Large intestine (tissue), 12 donors: ENCODE measurements at places on chromosomes 1 and 21. TPM values are rescaled to one million over a fixed set of nuclear protein-coding genes. Genes with fewer than 3 reads are reported as not detected.

The INSRR gene
- polyA plus RNA-seq, result 0.09 TPM

The SCP2 gene
- polyA plus RNA-seq, result 287 TPM

The SELENBP1 gene
- polyA plus RNA-seq, result 97.9 TPM

DNA sequence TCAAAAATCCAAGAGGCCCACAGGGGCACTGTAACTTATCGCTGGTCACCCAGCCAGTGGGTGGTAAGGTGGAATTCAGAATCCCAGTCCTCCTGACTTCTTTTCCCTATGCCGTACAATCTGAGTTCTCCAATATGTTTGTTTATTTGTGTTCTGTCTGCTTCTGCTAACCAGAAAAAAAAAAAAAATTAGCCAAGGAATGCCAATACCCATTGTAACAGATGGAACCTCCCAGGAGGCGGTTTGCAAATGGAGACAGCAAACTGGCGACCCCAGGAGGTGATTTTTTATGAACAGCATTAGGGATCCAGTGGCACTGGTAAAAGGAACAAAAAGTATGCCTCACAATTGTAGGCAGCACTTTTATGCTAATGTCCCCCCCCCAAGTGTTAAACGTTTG is 189.0 kb upstream of the FGGY start:
- H3K27me3 ChIP-seq, result no peaks in the 10 kb centered on the region
- peaks cover 16% of the 10 kb centered on the region for H3K4me1 ChIP-seq
- H3K27ac ChIP-seq, result no peak overlapping the region
- H3K4me3 ChIP-seq, result no peak overlapping the region
- DNase-seq, result no peak
- no peaks in the 10 kb centered on the region for H3K36me3 ChIP-seq

DNA sequence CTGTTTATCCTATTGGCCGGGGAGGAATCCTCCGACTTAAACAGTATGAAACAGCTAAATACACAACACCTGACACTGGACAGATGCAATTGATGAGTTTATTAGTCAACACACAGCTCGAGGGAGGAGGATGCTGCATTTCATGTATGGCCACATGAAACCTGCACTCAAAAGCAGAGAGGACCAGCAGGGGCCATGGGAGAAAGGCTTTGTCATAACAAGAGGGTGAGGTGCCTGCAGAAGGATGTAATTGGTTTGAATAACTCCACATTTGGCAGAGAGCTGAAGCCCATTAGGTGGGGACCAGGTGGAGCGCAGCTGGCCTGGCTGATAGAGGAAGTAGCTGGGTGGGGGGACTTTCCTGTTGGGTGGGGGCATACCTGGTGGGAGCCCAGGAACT is 599.1 kb downstream of the PTPRU start:
- no peak overlapping the region for H3K27ac ChIP-seq
- no peak for DNase-seq
- H3K27me3 ChIP-seq, result no peaks in the 10 kb centered on the region
- H3K4me3 ChIP-seq, result no peak overlapping the region
- no peaks in the 10 kb centered on the region for H3K4me1 ChIP-seq

The C8B gene
- 0.06 TPM for polyA plus RNA-seq

The FAM72A gene
- polyA plus RNA-seq, result 3.3 TPM

The MYOG gene
- 0.66 TPM for polyA plus RNA-seq

- peaks cover 8% of the 10 kb centered on the region for H3K4me1 ChIP-seq
- no peaks in the 10 kb centered on the region for H3K36me3 ChIP-seq
- peak; percentile 29 for DNase-seq
- peak within 1 kb of the TSS; percentile 49 for H3K4me3 ChIP-seq
Measured at GRCh38 chr1:180912801-180913565, at the start of gene KIAA1614. KIAA1614 (plus strand) TSS chr1:180912897; CDS start chr1:180913244, 347 bp downstream.

The PHLDA3 gene
- 9.0 TPM for polyA plus RNA-seq

- H3K36me3 ChIP-seq, result no peaks in the 10 kb centered on the region
- no peaks in the 10 kb centered on the region for H3K27me3 ChIP-seq
- peak overlapping the region; percentile 12 for H3K27ac ChIP-seq
- no peak for DNase-seq
Measured at GRCh38 chr1:27862671-27863537, 9.4 kb upstream of the THEMIS2 start.

The NEXN gene
- polyA plus RNA-seq, result 26.0 TPM

DNA sequence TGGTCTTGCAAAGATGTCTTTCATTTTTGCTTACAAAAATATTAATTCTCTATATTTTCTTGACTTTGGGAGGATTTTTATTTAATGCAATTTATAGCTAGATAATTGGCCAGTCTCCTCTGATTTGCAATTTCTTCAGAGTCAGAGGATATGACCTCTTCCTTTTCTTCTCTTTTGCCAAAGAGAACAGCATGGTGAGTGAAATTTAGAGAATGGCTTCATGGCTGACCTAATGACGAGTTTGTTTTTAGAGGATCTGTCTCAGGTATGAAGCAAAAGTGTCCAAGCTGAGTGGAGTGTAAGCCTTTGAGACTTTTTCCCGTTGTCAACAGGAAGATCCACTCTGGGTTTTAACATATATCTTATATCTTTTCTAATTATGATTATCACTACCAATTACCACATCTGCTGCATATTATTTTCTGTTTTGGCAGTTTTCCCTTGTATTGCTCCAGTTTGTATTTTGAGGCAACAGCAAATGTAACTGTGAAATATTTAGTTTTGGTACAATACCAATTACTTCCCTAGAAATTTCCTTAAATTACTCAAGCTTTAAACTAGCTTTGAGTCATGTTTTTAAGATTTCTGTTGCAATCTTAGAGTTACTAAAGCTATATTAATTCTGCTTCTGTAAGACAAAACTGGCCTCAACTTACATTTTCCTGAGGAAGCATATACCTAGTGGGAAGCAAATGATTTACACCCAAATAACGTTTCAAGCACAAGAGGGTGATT is 332.8 kb upstream of the ZRANB2 start:
- no peaks in the 10 kb centered on the region for H3K27me3 ChIP-seq
- no peak for DNase-seq
- no peaks in the 10 kb centered on the region for H3K36me3 ChIP-seq
- no peaks in the 10 kb centered on the region for H3K4me1 ChIP-seq

DNA sequence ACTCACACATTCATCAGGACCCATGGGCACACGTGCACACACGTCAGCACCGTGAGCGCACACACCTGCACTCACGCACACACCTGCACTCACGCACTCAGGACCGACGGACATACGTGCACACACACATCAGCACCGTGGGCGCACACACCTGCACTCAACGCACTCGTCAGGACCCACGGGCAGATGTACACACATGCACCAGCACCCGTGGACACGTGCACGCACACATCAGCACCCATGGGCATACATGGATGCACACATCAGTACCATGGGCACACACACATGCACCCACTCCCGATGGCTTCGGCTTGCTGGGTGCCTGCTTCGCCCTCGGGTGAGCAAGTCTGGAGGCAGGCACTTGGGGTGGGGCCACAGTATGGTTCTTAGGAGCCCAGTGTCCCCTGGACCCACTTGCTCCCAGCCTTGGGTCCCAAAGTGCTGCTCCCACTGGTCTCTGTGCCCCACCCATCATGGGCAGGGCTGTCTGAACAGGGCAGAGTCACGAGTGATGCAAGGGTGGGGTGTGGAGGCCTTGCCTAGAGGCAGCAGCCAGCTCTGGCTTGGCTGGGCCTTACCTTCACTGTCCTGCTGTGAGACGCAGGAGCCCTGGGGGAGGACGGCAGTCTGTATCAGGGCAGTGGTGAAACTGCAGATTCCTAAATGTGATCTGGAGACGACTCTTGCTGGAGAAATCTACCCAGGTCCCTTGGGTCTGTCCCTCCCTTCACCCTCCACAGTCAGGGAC is 49.8 kb downstream of the SKI start:
- DNase-seq, result peak; percentile 71
- H3K27ac ChIP-seq, result peak overlapping the region; percentile 41
- peaks cover 74% of the 10 kb centered on the region for H3K4me1 ChIP-seq
- peaks cover 8% of the 10 kb centered on the region for H3K36me3 ChIP-seq
